HL-60 (cell line): ENCODE measurements at places on chromosomes 6 and 20.
A peak's percentile ranks its signal among the peaks of the same experiment; 100 is the strongest.

GRCh38 chr6:91080871-91081270 is 494.0 kb upstream of the MAP3K7 start:
- no peak for DNase-seq

DNA sequence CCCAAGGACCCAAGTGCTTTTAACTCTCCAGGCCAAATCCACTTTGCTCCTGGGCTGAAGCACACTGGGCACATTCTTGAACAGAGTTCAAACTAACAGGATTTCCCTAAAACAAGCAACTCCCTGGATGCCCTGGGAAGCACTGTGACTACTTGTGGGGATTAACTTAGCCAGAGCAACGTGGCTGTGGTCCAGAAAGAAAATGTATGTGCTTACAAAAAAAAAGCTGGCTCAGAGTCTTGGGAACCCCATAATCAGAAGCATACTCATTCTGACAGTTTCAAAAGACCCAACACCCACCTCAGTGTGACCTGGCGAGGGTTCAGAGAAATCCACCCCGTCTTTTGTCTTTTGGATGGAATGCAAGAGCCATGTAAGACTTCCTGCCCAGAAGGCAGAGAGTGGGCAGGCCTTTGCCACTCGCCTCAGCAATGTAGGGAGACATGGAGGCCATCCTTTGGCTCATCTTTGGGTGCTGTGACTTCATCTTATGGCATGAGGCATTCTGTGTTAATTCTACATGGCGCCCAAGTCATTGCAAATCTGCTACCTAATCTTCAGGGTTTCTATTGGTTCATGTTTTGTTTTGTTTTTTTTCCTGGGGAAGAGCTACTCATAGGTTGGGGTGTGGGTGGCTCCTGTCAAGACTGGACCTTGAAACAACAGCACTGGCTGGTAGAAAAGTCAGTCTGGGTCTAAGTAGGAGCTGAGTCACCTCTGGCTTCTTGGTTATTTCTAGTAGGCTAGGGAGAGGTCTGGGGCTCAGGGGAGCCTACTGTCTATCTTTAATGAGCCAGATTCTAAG is 248.6 kb upstream of the SUPT3H start:
- DNase-seq: no peak

- DNase-seq: peak; percentile 15
Observed at GRCh38 chr6:1363729-1364572, 25.4 kb upstream of the FOXF2 start.

DNA sequence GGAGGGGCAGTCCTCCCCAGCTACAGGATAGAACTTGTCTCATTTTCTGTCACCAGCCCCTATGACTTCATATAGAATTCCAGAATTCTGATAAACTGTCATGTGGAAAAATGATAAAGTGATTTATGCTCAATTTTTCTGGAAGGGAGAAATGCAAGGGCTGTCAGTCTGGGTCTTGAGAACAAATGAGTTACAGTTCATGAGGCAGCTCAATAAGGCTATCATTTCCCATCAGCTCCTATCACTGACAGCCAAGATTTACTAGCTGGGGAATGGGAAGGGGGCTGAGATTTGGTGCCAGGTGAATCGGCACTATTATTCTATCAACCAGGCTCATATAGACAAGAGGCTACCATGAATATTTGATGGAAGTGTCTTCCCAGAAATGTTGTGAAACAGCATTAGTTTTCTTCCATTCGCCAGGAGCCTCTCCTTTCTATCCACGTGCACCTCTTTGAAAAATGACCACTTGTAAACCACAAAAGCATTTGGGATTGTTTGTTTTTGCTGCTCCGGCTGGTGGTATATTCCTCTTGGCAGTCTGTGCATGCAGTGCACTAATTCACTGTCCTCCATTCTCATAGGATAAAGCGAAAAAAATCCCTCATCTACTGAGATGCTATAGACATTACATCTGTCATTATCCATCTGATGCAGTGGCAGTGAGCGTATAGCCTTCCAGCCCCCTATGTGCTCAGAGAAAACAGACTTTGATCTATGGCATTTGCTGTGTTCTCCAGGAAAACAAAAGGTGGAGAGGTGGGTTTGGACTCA is 528.7 kb upstream of the RNF217 start:
- DNase-seq: no peak

DNA sequence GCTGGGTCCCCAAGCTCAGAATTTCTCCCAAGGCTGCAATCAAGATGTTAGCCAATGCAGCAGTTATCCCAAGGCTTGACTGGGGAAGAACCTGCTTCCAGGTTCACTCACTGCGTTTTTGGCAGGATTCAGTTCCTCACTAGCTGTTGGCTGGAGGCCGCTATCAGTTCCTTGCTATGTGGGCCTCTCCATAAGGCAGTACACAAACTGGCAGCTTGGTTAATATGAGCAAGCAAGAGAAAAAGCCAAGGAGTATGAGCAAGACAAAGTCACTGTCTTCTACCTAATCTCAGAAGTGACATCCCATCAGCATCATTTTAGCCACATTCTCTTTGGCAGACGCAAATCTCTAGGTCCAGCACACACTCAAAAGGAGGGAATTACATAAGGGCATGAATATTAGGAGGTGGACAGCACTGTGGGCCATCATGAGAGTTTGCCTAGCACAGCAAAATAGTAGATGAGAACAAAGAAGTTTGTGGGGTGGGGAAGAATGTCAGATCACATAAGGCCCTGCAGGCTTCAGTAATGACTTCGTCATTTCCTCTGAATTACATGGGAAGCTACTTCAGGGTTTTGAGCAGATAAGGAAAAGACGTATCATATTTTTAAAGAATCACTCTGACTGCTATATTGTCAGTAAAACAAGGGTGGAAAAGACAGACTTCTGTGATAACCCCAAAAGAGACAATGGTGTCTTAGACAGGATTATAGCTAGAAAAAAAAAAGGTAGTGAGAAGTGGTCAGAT is 25.5 kb downstream of the LMBRD1 start:
- no peak for DNase-seq

- no peak for DNase-seq
Observed at GRCh38 chr20:37205794-37206193, 26.4 kb upstream of the MROH8 start.

DNA sequence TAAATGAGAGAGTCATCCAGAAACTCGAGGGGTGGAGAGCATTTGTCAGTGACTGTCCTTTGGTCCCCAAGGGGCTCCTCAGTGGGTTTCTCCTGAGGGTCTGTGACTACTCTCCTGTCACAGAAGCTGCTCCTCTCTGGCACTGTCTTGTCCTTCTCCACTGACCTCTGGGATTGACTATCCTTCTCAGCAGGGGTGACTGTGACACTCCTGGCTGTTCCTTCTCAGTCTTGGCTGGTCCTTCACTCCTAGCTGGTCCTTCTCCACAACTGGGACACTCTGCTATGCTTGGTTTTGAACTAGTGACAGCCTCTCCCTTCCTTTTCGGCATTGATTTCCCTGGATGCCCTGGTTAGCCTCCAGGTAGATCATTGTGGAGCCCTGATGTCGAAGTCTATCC is 33.5 kb downstream of the DYNLT1 start:
- no peak for DNase-seq

GRCh38 chr6:147905711-147906110 is 397.2 kb downstream of the SAMD5 start:
- no peak for DNase-seq

DNA sequence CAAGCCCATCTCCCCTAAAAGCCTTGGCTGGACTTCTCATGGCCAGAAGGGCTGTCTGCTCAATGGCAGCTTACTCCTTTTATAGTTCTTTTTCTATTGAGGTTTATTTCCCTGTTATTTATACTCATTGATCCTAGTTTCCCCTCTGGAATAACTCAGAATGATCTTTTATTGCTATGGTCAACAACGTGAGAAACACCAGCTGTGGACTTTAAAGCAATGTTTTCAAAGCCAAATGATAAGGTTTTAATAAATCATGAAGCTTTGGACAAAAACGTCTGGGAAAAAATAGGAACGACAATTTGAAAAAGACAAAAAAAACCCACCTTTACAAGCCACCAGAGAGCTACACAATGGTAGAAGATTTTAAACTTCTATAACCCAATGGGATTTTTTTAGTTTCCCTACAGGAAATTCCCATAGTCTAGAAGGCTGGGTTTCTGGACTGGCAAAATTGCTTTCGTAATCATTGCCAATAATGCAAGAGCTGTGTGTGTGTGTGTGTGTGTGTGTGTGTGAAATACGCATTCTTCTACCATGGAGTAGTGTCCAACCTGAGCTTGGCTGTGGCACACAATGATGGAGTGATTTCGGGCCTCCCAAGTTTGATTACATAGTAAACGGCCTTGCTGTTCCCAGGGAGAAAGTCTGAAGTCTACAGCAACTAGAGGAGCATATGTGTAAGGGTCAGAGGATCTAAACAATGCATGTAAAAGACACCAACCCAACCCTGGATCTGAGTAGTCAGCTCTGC is 396.0 kb downstream of the SYNE1 start:
- DNase-seq: no peak

GRCh38 chr6:39896701-39897100 is 37.6 kb downstream of the MOCS1 start:
- DNase-seq: no peak

GRCh38 chr6:113858480-113859348 is 1.6 kb downstream of the MARCKS start:
- DNase-seq: peak; percentile 76

DNA sequence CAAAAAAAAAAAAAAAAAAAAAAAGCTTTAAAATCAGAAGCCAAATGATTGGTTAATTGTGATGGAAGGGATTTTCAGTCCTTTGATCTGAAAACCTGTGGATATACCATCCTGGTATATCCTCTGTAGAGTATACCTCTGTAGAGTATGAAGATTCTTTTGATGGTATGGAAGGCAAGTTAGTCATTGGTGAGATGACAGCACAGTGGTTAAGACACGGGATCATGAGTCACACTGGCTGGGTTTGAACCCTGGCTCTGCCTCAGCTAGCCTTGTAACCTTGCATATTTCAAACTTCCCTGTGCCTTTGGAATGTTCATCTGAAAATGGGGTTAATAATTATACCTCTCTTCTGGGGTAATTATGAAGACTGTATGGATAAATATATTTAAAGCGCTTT is 179.3 kb downstream of the CARMIL1 start:
- no peak for DNase-seq

- no peak for DNase-seq
Observed at GRCh38 chr6:10408457-10408856, 6.4 kb downstream of the TFAP2A start.
